NB4 (cell line): ENCODE measurements at places on chromosomes 7 and 10.

- peak; percentile 54 for DNase-seq
These were observed 162.2 kb downstream of the SH3PXD2A start for GRCh38 chr10:103692952-103693811.

DNA sequence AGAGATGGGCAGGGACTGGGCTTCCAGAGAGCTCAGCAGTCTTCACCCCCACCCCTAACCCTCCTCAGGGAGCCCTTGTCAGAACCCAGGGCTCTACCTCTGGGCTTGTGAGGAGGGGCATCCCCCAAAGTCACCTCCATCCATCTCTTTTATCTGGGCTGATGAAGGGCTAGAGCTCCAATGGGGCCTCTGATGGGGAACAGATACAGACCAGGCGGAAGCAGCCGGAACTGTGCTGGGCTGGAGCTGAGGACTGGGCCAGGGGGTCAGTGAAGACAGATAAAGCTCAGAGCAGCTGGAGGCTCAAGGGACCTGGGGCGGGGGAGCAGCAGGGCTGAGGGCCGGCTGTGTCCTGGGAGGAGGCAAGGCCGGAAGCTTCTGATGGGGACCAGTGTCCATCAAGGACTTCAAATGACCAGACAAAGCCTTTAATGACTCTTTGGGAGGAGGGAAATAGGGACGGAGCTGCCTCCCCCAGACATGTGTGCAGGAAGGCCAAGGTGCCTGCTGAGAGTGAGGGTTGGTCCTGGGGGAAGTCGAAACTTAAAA is 10.2 kb downstream of the KAZALD1 start:
- DNase-seq: no peak

GRCh38 chr10:118234683-118235082 is 107.4 kb downstream of the FAM204A start:
- DNase-seq: no peak

GRCh38 chr10:46293228-46293627 is 6.4 kb downstream of the ANTXRL start:
- no peak for DNase-seq

GRCh38 chr10:11208908-11209829 is 191.5 kb downstream of the CELF2 start:
- no peak for DNase-seq

DNA sequence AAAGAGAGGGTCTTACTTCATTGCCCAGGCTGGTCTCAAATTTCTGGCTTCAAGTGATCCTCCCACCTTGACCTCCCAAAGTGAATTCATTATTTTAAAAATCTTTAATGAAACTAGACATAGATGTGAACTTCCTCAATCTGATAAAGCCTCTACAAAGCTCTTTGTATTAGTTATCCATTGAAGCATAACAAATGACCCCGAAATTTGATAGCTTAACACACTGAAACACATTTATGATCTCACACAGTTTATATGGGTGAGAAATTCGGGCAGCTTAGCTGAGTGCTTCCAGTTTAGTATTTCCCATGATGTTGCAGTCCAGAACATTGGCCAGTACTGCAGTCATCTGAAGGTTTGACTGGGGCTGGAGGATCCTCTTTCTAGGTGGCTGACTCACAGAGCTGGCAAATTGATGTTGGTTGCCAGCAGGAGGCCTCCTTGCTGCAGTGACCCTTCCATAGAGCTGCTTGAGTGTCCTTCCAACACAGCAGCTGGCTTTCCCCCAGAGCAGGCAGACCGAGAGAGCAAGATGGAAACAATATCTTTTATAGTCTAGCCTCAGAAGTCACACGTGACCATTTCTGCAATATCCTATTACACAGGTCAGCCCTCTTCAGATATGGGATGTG is 16.6 kb upstream of the WNT8B start:
- DNase-seq: peak; percentile 32

DNA sequence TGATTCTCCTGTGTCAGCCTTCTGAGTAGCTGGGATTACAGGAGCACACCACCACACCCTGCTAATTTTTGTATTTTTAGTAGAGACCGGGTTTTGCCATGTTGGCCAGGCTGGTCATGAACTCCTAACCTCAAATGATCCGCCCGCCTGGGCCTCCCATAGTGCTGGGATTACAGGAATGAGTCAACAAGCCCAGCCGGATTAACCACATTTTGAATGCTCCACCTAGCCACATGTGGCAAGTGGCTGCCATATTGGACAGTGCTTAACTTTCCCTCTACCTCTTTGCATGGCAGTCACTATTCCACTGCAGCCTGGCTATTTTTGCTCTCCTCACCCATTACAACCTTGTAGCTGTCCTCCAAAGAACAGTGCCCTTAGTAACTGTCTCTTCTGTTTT is 160.1 kb downstream of the GATA3 start:
- no peak for DNase-seq

DNA sequence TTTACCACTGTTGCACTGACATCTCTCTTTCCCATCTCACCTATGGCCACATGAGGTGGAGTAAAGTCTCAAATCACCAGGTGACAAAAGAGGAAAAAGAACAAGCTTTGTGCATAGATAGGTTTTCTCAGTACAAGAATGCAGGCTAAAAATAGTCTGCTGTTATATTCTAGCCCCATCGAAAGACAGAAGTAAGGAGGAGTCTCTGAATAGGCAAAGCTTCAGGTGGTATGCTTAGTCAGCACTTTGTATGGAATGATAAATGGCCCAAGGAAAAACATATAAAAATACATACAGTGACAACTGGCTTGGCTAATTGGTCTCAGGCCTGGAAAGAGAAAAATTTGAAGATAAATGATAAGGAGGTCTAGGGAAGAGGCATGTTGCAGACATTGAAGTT is 39.6 kb upstream of the KCND2 start:
- DNase-seq: no peak

DNA sequence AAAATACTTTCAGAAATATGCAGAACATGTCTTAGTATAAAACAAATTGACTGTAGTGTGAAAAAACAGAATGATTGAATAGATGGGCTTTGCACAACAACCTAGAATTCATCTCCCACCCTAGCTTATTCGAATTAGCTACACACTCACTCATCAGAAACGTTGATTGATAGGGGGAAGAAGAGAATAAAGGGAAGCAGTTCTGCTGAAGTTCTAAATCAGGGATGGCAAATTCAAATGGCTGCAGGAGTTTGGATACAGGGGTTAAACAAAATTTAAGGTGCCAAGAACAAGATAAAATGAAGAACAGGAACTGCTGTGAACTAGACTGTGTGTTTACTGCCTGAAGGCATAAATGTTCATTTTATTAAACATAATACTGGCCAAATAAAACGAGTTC is 9.0 kb downstream of the CD36 start:
- DNase-seq: no peak

DNA sequence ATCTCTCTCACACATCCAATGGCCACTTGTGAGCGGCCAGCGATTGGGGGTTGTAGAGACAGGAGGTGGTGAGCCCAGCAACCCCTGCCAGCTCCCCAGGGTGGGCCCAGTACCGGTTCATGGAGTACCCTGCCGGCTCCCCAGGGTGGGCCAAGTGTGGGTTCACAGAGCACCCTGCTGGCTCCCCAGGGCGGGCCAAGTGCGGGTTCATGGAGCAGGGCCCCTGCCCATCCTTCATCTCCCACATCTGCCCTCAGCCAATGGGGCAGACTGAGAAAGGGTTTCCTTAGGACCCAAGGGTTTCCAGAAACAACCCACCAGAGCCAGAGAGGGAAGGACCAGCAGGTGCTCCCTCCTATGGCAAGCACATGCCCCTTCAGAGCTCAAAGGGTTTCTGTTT is 21.4 kb upstream of the SLIT1 start:
- DNase-seq: no peak

- DNase-seq: no peak
These were observed 261.9 kb downstream of the SNX10 start for GRCh38 chr7:26553582-26553981.

DNA sequence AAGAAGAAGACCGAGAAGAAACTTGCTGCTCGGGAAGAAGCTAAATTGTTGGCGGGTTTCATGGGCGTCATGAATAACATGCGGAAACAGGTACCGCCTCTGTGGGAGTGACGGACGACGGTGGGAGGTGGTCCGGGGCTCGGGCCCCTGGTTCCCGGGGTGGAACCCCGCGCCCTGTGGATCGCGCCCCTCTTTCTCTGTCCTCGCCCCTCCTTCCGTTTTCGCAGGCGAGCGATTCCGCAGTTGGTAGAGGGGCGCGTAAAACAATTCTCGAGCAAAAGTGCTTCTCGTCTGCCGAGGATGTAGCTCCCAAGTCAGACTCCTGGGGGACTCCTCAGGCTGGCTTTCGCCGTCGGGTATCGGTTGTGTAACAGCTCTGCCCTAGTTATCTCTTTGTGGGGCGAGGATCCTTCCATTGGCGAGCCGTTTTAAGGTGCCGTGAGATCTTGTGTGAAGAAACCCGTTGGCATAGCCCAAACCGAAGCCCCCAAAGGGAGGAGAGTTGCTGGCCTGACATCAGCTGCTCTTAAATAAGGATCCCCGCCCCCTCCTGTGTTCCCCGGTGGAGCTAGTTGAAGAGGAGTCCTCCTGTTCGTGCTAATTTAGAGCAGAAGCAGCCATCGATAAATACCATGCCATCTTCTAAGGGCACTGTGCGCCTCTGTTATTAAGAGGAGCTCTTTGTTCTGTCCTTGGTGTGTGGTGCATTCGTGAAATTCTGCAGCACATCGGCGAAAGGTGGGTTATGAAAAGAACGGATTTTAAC is 655 bp downstream of the KLHL7 start:
- peak; percentile 89 for DNase-seq

DNA sequence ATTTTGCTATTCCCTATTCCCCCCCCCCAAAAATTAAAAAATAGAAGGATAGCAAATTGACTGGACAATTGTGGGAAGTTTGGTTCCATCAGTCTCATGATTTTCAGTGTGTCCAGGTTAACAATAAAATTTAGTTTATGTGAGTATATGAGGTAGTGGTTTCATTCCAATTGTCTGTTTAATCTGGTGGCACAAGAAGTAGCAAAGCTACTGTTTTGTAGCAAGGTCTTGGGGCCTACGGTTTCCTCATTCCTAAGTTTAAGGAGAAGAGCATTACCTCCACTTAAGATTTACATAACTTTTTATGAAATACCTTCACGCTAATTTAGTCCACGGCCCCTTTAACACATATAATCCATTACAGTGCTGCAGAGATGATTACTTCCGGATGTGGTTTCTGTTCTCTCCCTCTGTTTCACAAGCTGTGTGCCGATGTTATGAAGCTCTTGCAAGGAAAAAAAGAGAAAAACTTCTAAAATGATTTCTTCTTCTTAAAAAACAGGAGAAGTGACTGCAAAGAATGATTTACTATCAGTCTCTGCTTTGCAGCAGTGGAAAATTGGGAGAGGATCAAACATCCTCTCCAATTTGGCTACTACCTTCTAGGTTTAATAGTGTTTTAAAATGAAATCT is 32.7 kb upstream of the NPVF start:
- DNase-seq: peak; percentile 90

DNA sequence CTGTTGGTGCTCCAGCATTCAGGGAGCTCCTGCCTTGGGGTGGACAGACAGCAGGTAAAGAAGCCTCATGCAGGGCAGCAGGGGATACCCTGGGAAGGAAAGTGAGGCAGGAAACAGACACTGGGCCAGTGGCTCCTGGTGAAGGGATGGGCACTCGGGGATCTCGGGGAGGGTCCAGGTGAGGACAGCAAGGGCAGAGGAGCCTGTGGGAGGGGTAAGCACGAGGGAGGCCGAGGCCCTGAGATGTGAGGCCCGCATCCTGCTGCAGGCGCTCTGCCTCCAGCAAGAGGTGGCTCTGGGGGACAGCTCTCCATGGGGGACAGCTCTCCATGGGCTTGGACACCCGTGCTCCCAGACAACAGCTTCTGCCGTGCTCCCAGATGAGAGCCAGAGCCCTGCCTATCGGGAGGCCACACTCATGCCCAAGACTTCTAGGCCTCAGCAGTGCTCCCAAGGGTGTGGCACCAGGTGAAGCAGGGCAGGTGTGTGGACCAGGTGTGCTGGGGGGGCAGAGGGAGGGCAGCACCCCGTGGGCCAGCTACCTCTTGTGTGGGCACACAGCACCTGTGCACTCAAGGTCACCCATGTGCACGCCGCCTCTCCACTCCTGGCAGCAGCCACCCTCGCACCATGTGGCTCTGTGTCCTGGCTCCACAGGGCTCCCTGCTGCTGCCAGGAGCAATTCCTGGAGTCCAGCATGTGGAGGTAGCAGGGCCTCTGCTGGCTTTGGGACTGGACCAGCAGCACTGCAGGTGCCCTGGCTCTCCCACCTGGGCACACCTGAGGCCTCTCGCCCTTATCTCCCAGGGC is 93.6 kb upstream of the INSIG1 start:
- no peak for DNase-seq

DNA sequence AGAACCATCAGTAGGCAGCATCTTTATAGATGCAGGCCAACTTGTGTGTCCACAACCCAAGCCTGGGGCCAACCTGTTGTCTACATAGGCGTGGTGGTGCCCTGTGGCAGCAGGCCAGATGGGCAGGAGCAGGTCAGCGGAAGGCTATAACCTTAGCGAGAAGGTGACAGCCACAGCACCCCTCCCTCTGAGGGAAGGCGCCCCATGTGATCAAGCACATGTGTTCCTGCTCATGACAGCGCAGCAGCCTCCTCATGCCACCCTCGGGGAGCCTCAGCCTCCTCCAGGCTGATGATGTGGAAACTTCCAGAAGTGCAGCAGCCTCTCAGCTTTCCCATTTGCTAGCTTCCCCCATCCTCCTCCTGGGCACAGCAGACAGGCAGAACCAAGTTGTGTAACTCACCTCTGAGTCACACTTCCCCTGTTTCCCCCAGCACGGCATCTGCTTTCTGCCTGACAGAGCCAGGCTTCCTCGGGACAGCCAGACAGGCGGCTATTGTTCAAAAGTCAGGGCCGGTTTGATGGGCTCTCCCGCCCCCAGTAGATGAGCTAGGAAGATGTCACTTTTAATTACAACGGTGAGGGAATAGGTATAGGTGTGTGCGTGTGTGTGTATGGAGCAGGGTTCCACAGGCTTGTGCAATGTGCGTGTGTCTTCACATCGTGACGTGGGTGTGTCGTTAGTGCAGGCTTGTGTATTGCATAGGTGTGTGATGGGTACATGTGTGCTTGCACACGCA is 312.0 kb upstream of the ZMIZ1 start:
- DNase-seq: peak; percentile 99

- no peak for DNase-seq
These were observed 65.7 kb upstream of the STRIP2 start for GRCh38 chr7:129368389-129368986.

DNA sequence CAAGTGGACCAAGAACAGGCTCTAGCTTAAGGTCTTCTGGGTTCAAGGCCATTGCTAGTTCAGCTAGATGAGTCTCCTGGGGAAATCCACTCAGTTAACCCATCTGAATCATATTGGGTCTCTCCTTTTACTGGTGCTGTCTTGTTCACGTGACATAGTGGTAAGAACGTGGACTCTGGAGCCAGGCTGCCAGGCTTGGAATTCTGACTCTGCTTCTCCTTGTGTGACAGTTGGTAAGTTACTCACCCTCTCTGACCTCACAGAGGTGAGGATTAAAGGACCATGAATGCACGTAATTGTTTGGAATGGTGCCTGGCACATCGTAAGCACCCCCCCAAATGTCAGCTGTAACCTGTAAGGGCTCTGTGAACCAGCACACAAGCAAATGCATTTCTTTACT is 9.7 kb upstream of the CALU start:
- DNase-seq: no peak

- peak; percentile 49 for DNase-seq
These were observed 281.8 kb upstream of the KLF6 start for GRCh38 chr10:4066581-4067390.

GRCh38 chr7:112789453-112789816 is 758 bp downstream of the TMEM168 start:
- DNase-seq: no peak
